ENCODE measurements at places on chromosomes 6 and 20.

GRCh38 chr20:18055261-18055660 lies 2.5 kb downstream of the OVOL2 start:
- no peak for DNase-seq

DNA sequence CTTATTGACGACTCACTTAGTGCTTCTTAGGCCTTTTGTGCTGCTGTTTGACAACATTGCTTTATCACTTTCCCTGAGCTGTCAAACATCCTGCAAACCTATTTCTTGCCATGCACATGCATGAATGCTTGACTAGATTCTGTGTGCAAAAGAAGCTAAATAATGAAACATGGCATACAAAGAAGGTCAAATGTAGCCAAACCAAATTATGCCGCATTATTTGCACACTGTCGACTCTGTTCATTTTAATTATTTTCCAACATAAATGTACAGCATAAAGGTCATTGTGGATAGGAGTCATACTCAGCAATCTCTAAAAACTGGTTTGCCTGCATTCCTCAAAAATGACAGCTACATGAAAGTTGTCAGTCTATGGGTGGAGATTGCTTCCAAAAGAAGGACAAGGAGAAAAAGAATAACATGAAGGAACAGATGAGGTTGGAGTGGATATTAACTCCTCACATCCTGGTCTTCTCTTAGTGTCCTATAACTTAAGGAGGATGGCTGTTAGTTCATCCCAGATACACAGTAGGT lies 123.1 kb upstream of the STXBP5 start:
- no peak for DNase-seq

DNA sequence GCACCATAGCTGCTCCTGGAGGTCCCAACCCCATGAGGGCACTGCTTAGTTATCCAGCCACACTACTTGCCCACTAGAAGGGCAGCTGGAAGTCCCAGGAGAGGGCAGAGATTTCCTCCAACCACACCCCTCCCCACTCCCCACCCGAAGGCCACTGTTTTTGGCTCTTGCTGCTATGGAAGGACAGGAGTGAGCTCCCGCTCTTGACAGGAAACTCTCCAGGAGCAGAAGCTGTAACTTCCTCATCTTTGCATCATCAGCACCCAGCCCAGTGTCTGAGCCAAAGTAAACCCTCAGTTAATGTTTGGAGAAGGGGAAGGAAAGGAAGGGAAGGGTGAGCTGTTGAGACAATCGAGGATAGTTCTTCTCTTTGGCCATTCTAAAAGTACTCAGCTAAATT lies 120.7 kb downstream of the MTFR2 start:
- DNase-seq: no peak

DNA sequence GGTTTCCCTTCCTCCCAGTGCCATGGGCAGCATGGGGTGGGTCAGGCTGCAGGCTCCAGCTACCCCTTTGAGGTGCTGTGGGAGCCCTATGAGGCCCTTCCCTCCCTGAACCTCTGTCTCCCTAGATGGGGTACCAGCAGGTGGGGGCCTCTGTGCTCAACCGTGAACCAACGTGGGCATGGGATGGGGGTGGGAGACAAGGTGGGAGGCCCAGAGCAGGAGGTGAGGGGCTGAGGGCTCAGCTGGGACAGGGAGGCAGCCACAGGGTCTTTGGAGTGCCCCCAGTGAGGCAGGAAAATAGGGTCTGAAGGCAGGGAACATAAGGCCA lies 33.3 kb downstream of the SUN5 start:
- DNase-seq: peak; percentile 37

DNA sequence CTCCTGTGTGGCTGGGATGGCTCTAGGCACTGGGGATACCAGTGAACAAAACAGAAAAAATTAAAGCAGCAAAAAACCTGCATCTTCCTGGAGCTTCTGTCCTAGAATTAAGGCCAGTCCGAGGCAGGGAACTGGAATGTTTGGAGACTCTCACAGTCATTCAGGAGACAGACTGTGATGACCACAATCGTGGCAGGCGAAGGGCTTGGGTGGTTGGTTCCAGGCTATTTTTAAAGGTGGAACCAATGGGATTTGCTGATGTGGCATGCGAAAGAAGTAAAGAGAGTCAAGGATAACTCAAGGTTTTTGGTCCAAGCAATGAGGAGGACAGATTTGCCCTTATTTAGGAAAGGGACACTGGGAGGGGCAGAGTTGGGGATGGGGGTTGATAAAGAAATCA lies 66.9 kb downstream of the SULF2 start:
- no peak for DNase-seq

DNA sequence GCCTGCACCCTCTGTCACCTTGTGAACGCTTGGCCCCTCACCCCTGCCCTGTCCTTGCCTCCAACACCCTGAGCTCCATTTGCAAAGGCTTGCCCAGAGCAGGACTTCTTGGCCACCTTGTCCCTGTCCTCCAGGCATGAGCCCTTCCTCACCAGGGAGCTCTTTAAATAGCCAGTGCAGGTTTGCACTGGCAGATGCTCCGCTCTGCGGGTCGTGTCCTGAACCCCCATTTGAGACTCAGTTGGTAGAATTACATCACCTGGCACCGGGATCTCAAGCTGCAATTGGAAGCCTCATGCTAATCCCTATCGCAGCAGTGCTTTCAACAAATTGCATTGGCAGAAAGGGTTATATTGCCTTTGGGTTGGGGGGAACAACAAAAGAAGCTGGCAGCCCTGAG lies 85.9 kb downstream of the TRMT6 start:
- no peak for DNase-seq

DNA sequence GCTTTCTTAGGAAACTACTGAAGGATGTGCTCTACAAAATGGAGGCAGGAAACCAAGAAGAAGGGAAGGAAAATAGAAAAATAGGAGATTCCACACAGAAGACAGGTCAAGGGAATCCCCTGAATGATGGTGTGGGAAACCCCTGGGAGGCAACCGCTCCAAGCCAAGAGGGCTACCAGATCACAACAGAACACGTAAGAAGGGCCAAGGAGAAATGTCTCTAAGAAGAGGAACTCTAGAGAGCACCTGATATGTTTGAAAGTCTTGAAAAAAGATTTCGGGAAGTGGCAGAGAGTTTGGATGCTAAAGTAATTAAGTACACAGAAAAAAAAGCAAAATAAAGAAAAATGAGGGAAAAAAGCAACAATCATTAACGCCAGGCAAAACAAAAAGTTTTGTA lies 7.1 kb downstream of the KIF13A start:
- no peak for DNase-seq
